ENCODE measurements at places on chromosomes 7 and 10.

GRCh38 chr10:105195831-105196230 is 554.7 kb downstream of the SORCS3 start:
- DNase-seq: no peak

DNA sequence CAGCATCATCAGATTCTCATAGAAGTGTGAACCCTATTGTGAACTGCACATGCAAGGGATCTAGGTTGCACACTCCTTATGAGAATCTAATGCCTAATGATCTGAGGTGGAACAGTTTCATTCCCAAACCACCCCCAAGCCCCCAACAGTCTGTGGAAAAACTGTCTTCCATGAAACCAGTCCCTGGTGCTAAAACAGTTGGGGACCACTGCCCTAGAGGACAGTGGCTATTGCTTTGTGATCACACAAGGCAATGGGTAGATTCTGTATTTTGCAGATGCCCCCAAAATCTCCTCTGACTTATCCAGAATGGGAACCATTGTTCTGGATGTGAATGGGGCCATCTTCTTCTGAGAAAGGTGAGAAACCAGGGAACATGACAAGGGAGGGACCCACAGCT is 31.1 kb upstream of the HPS1 start:
- no peak for DNase-seq

- DNase-seq: no peak
Observed at GRCh38 chr7:1719913-1720312, 49.8 kb downstream of the ELFN1 start.

DNA sequence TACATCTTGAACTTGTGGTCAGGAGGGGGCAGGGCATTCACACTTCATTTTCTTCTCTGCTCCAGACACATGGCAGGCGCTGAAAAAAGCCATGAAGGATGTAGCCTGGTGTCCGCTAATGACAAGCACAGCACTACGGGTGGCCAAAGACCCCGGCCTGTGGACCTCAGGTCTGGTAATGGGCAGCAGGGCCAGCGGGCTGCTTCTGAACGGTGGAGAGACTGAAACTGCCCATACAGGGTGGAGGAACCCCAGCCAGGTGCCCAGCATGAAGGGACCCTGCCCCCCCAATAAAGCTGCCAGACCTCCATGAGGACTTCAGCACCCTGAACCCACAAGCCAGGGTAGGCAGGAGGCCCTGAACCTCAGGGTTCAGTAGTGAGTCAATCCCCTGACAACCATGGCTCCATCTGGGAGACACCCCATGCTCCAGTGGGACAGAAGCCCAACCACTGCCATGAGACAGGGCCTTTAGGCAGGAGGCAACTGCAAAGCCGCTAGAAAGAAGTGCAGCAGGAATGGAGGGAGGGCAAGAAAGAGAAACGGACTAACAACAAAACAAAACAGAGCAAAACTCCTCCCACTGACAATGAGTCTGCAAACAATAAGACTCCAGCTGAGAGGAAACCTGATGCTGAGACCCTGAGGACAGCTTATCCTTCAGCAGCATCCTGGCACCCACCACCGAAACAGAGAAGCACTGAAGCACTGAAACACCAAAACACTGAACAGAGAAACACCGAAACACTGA is 140.2 kb upstream of the PPP2R2D start:
- DNase-seq: no peak

DNA sequence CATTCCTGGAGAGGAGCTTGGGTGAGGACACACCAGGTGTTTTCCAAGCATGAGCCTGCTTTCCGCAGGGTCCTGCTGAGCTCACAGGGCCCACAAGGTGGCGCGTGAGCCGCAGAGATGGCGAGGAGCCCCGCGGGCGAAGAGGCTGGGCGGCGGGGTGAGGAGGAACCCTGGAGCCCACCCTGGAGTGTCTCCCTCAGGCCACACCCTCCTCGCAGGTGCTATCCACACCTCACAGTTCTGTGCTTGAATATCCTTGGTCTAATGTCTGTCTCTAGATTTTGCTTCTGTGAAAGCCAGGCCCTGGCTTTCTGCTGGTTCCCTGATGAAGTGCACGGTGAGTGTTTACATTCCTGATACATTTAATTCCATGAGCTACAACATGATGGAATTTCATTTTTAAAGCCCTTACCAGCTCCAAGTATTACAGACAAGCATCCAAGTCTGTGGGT is 433.6 kb downstream of the ACTR3B start:
- DNase-seq: no peak

GRCh38 chr10:80173466-80173865 is 31.9 kb downstream of the ANXA11 start:
- DNase-seq: no peak

GRCh38 chr7:91066627-91067026 is 197.6 kb upstream of the FZD1 start:
- DNase-seq: no peak

GRCh38 chr7:50276483-50276882 is 28.0 kb upstream of the IKZF1 start:
- DNase-seq: no peak

DNA sequence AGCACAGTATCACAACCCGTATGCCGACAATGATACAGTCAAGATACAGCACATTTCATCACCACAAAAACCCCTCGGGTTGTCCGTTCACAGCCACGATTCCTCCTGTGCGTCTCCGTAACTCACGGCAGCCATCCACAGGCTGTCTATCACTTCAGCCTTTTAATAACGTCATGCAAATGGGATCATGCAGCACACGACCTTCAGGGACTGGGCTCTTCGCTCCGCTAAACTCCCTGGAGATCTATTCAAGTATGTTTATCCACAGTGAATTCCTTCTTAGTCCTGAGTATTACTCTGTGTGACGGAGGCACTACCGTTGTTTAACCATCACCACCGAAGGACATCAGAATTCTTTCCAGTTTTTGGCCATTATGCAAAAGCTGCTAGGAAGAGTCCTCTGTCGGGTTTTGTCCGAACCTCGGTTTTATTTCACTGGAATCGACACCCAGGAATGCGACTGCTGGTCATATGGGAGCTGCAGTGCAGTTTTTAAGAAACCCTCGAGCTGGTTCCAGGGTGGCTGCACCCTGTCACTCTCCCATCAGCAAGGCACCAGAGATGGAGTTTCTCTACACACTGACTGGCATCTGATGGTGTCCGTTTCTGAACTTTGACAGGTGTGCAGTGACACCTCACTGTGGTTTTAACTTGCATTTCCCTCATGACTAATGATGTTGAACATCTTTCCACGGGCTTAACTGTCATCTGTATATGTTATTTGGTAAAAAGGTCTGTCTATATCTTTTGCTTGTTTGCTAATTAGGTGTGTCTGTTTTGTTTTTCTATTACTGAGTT is 193.6 kb downstream of the MAD1L1 start:
- DNase-seq: no peak

DNA sequence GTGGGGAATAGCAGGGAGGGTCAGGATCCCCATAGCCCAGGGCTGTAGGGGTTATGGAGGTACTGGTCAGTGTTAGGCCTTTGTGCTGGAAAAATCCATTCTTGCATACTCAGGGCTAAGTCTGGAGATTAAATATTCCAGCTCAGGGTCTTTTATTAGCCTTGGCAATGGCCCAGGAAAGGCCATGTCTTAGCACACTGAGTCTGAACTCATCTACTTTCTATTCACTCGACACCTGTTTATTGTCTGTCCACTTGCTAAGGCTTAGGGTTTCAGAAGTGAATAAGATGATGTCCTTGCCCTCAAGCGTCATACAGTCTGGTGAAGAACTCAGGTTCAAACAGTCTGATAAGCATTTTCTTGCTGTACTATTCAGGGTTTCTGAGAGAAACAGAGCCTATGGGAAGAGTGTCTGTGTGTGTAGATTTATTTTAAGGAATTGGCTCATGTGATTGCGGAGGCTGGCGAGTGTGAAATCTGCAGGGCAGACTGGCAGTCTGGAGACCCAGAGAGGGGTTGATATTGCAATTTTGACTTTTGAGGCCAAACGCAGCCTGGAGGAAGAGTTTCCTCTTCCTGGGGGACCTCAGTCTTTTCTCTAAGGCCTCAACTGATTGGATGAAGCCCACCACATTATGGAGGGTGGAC is 135.8 kb downstream of the RAMP3 start:
- no peak for DNase-seq

- no peak for DNase-seq
Observed at GRCh38 chr7:23938937-23939552, 229.0 kb downstream of the STK31 start.

All from activated CD8-positive, alpha-beta memory T cell treated with anti-CD3 and anti-CD28 coated beads for 1 hour (primary cell).